ENCODE measurements at places on chromosomes 16 and 17. TPM values are rescaled to one million over a fixed set of nuclear protein-coding genes. Genes with fewer than 3 reads are reported as not detected.

DNA sequence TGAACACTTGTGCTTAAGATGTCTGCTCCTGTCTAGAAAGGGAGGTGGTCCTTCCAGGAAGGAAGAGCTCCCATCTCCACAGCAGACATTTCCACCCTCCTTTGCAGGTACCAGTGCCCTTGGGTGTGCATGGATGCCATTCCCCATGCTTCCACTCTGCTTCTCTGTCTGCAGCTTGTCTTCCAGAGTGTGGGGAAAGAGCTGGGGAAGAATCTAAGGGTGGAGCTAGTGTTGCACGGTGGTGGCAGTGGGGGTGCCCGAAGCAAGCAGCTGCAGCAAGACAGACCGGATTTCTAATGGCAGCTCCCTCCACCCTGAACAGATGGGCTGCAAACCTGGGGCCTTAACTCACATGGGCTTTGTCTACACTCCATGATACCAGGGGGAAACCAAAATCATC lies 22.6 kb upstream of the HOXB13 start:
- H3K27me3 ChIP-seq = peaks cover 67% of the 10 kb centered on the region
- H3K4me1 ChIP-seq = no peaks in the 10 kb centered on the region
- H3K4me3 ChIP-seq = no peak overlapping the region
- H3K27ac ChIP-seq = no peak overlapping the region
- H3K36me3 ChIP-seq = no peaks in the 10 kb centered on the region

GRCh38 chr17:72511874-72512273 lies 391.1 kb downstream of the SOX9 start:
- peaks cover 2% of the 10 kb centered on the region for H3K4me1 ChIP-seq
- H3K27me3 ChIP-seq = no peaks in the 10 kb centered on the region
- no peak overlapping the region for H3K4me3 ChIP-seq
- H3K27ac ChIP-seq = peak overlapping the region; percentile 44
- H3K36me3 ChIP-seq = no peaks in the 10 kb centered on the region
- peak; percentile 68 for DNase-seq

- H3K27me3 ChIP-seq = no peaks in the 10 kb centered on the region
- H3K27ac ChIP-seq = peak overlapping the region; percentile 63
- peak; percentile 60 for DNase-seq
- no peaks in the 10 kb centered on the region for H3K36me3 ChIP-seq
These were observed 2.4 kb downstream of the SERPINF1 start for GRCh38 chr17:1764284-1764683.

DNA sequence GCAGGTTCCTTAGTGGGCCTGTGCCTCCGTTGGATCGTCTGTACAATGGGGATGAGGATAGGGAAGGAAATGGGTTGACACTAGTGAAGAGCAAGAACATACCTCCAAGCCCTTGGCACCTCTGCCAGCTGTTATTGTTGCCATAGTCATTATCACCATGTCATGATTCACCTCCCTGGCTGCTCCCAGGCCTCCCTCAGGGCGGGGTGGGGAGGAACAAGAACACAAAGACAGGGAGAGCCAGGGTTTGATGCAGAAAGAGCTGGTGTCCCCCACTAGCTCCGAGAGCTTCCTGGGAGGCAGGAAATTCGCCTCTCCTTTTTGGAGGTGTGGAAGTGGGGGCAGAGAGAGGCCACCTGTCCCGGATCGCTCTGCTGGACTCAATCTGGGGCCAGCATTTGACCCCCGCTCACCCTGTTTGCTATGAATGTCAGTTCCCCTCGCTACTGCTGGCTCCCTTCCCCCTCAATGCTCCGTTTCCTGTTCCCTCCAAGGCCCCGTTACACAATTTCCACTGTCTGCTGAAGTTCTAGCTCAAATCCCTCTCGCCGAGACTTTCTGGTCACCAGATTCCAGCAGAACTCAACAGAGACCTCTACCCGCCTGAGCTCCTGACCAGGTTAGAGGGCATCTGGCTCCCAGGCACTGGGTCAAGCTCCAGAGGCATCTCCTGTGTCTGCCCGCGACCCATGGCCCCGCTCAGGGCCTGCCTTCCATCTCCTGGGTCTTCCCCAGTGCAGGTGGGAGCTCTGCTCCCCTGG lies 9.1 kb downstream of the TIMP2 start:
- H3K27me3 ChIP-seq = no peaks in the 10 kb centered on the region
- no peaks in the 10 kb centered on the region for H3K36me3 ChIP-seq
- no peak for DNase-seq
- H3K4me3 ChIP-seq = no peak overlapping the region

DNA sequence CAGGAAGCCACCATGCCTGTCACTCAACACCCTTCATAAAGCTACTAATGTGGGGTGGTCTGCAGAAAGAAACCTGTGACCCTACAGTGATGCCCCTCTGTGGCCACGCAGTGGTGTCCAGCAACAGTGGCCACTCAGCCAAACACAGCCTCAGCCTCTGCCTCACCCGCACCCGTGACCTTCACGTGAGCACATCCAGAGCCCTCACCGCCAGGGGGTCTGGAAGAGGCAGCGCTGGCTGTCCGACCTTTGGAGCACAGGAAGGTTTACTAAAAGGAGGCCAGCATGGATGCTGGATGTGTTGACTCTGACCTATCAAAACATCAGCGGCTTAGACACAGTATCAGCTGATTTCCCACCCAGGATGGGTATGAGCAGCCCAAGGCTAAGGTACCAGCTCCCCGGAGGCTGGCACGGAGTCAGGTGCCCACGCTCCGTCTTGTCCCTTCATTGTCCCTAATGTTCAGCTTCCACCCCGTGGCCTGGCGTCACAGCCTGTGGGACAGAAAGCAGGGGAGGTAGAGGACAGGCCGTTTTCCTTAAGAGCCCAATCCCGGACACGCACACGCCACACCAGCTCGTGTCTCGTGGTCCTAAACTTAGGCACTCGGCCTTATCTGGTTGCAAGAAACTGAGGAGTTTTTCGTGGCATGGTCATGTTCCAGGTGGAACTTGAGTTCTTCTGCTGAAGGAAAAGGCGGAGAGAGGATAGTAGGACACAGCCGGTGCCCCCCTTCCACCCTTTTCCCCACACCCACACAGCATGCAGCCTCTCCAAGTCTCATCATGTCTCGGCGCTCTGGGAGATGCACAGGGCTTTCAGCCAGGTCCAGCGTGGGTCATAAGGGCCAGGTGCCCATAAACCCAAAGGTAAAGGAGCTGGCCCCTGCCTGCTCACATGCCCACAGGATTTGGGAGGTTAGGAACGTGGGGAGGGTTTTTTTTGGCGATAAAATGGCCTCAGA lies 49.7 kb upstream of the ENDOV start:
- no peak overlapping the region for H3K27ac ChIP-seq
- no peak overlapping the region for H3K4me3 ChIP-seq
- peaks cover 48% of the 10 kb centered on the region for H3K36me3 ChIP-seq
- H3K27me3 ChIP-seq = no peaks in the 10 kb centered on the region
- no peaks in the 10 kb centered on the region for H3K4me1 ChIP-seq
- no peak for DNase-seq

- peak overlapping the region; percentile 92 for H3K4me3 ChIP-seq
- DNase-seq = peak; percentile 85
- H3K27ac ChIP-seq = peak overlapping the region; percentile 97
- no peaks in the 10 kb centered on the region for H3K27me3 ChIP-seq
These were observed 1.2 kb downstream of the ABCA5 start for GRCh38 chr17:69325518-69326376.

- peaks cover 13% of the 10 kb centered on the region for H3K36me3 ChIP-seq
- DNase-seq = peak; percentile 59
- peak overlapping the region; percentile 97 for H3K4me3 ChIP-seq
- no peaks in the 10 kb centered on the region for H3K27me3 ChIP-seq
These were observed 543 bp downstream of the TXNDC11 start for GRCh38 chr16:11742093-11742535.

- H3K27ac ChIP-seq = no peak within 1 kb of the TSS
- H3K27me3 ChIP-seq = no peaks in the 10 kb centered on the region
- peaks cover 30% of the 10 kb centered on the region for H3K36me3 ChIP-seq
- H3K4me1 ChIP-seq = no peaks in the 10 kb centered on the region
These were observed at the start of gene NME4 for GRCh38 chr16:397135-397661. Gene NME4, plus strand, starts transcription at chr16:397199. Its CDS starts 24 bp downstream, at chr16:397223.

DNA sequence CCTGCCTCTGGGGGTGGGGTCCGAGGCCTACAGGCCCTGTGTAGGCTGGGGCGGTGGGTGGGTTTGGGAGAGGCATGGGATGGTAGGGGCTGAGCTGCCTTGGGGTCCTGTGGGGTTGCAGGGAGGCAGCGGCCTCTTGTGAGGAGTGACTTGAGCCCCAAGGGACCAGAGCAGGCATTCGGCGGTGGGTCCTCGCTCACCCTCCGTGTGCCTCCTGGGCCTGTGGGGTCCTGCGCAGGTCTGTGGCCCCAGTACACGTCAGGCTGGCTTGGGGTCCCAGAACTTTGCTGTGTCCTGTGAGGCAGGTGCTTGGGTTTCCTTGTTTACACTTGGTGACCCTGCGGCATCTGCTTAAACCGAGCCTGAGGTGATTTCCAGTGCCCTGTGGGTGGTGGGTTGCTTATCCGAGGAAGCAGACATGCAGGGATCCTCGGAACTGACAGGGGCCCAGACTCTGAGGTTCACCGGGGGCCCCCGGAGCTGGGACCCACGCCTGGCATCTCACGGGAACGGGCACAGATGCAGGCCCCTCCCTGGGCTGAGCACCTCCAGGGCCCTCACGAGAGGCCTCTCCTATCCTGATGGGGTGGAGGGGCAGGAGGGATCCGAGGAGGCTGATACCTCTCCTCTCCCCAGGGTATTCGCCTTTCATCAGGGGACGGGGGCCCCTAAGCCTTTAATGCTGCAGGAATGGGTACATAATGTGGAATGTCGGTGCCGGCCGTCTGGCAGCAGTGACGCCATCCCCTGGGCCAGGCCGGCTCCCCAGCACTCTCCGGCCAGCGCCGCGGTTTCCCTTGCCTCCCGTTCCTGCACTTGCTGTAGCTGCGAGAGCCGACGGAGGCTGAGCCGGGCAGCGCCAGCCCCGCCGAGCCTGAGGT lies 7.7 kb downstream of the METRNL start:
- peaks cover 11% of the 10 kb centered on the region for H3K36me3 ChIP-seq
- no peak overlapping the region for H3K27ac ChIP-seq
- H3K4me3 ChIP-seq = no peak overlapping the region
- H3K4me1 ChIP-seq = peaks cover 94% of the 10 kb centered on the region
- DNase-seq = no peak
- no peaks in the 10 kb centered on the region for H3K27me3 ChIP-seq

GRCh38 chr17:76527430-76528111 lies 9.9 kb downstream of the CYGB start:
- no peak overlapping the region for H3K4me3 ChIP-seq
- H3K27ac ChIP-seq = peak overlapping the region; percentile 24
- peaks cover 10% of the 10 kb centered on the region for H3K4me1 ChIP-seq
- H3K27me3 ChIP-seq = peaks cover 6% of the 10 kb centered on the region
- peaks cover 15% of the 10 kb centered on the region for H3K36me3 ChIP-seq

GRCh38 chr16:62386411-62386810 lies 350.2 kb upstream of the CDH8 start:
- no peak overlapping the region for H3K27ac ChIP-seq
- H3K36me3 ChIP-seq = no peaks in the 10 kb centered on the region
- H3K4me3 ChIP-seq = no peak overlapping the region
- H3K4me1 ChIP-seq = no peaks in the 10 kb centered on the region
- DNase-seq = no peak

- no peaks in the 10 kb centered on the region for H3K36me3 ChIP-seq
- H3K4me3 ChIP-seq = no peak overlapping the region
- H3K4me1 ChIP-seq = no peaks in the 10 kb centered on the region
- H3K27me3 ChIP-seq = no peaks in the 10 kb centered on the region
These were observed 31.4 kb downstream of the ASGR1 start for GRCh38 chr17:7147772-7148171.

- H3K27me3 ChIP-seq = no peaks in the 10 kb centered on the region
- DNase-seq = peak; percentile 8
- H3K27ac ChIP-seq = no peak overlapping the region
- H3K4me1 ChIP-seq = no peaks in the 10 kb centered on the region
- no peaks in the 10 kb centered on the region for H3K36me3 ChIP-seq
These were observed 78.0 kb upstream of the ZNF750 start for GRCh38 chr17:82917699-82918345.

GRCh38 chr17:56173958-56174835 lies 20.9 kb downstream of the ANKFN1 start:
- DNase-seq = no peak
- no peaks in the 10 kb centered on the region for H3K27me3 ChIP-seq
- H3K36me3 ChIP-seq = no peaks in the 10 kb centered on the region
- H3K4me3 ChIP-seq = no peak overlapping the region

DNA sequence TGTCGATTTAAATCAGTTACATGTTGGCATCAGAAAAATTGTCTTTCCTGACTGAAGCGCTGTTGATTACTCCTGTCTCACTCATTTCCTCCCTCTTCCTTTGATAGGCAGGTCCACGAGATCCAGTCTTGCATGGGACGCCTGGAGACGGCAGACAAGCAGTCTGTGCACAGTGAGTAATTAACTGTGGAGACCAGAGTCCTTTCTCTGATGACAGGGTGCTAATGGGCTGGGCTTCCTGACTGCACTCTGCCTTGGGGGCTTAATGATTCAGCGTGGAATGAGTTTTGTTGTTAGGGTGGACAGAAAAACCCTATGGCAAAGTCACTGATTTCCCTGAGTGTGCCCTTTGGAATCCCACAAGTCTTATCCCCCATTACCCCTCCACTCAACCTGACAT lies 6.5 kb downstream of the GOSR2 start:
- H3K36me3 ChIP-seq = peaks cover 37% of the 10 kb centered on the region
- peaks cover 14% of the 10 kb centered on the region for H3K4me1 ChIP-seq
- H3K27ac ChIP-seq = peak overlapping the region; percentile 86
- H3K27me3 ChIP-seq = no peaks in the 10 kb centered on the region
- H3K4me3 ChIP-seq = no peak overlapping the region

GRCh38 chr17:538181-538973 lies 176.3 kb downstream of the VPS53 start:
- DNase-seq = no peak
- no peak overlapping the region for H3K4me3 ChIP-seq
- H3K27ac ChIP-seq = no peak overlapping the region
- H3K27me3 ChIP-seq = no peaks in the 10 kb centered on the region

- H3K4me1 ChIP-seq = no peaks in the 10 kb centered on the region
- H3K27ac ChIP-seq = peak overlapping the region; percentile 73
- no peaks in the 10 kb centered on the region for H3K27me3 ChIP-seq
- H3K4me3 ChIP-seq = no peak overlapping the region
- no peak for DNase-seq
These were observed 51.1 kb downstream of the LMF1 start for GRCh38 chr16:919658-920050.

GRCh38 chr17:2070241-2071023 lies 15.5 kb downstream of the HIC1 start:
- H3K4me1 ChIP-seq = peaks cover 54% of the 10 kb centered on the region
- peak overlapping the region; percentile 89 for H3K27ac ChIP-seq
- H3K4me3 ChIP-seq = no peak overlapping the region
- no peak for DNase-seq

GRCh38 chr16:67283039-67283825 lies 3.9 kb downstream of the PLEKHG4 start:
- DNase-seq = no peak
- H3K4me3 ChIP-seq = no peak overlapping the region
- H3K36me3 ChIP-seq = peaks cover 38% of the 10 kb centered on the region
- H3K27me3 ChIP-seq = no peaks in the 10 kb centered on the region
- peaks cover 3% of the 10 kb centered on the region for H3K4me1 ChIP-seq

GRCh38 chr16:56451753-56452689 lies 667 bp downstream of the OGFOD1 start:
- H3K36me3 ChIP-seq = no peaks in the 10 kb centered on the region
- peak; percentile 62 for DNase-seq
- no peaks in the 10 kb centered on the region for H3K27me3 ChIP-seq
- H3K4me1 ChIP-seq = peaks cover 4% of the 10 kb centered on the region
- H3K4me3 ChIP-seq = peak overlapping the region; percentile 75
- peak overlapping the region; percentile 93 for H3K27ac ChIP-seq

Gene GFAP
- polyA plus RNA-seq = 0.45 TPM

Gene ALDH3A1
- 0.92 TPM for polyA plus RNA-seq

Gene AHSP
- 1.9 TPM for polyA plus RNA-seq

Gene CDYL2
- polyA plus RNA-seq = 2.9 TPM

Gene SOX8
- polyA plus RNA-seq = 2.1 TPM

Gene KRTAP9-8
- not detected for polyA plus RNA-seq

Gene HOXB13
- not detected for polyA plus RNA-seq

Gene KCNJ18
- not detected for polyA plus RNA-seq

Gene FMNL1
- 8.3 TPM for polyA plus RNA-seq

Gene TNFRSF17
- polyA plus RNA-seq = 1.8 TPM

Gene TERB1
- polyA plus RNA-seq = not detected
